Esophagus muscularis mucosa (tissue), 4 donors: ENCODE measurements at places on chromosomes 12 and 14.

DNA sequence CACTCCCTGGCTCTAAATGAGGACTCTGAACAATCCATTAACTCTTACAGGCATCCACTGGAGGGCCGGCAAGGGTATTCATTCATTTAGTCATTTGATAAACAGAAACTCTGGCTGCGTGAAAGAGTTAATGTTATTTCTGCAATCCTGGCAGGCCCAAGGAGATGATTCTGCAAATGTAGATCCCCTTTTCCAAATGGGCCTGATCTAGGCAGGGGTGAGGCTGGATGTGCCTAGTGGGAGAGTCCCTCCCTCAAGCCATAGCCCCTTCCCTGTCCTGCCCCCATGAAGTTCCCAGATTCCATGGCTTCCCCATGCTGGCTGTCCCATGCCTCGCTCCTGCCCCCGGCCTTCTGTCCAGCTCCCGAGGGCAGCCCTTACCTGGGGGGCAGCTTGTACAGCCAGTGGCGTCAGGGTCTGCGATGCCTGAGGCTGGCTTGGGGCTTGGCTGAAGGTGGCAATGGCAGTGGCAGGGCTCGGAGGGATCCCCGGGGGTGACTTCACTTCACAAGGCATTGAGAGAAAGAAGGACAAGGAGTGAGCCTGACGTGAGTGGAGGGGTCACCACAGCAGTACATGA lies 18.4 kb downstream of the POU6F1 start:
- DNase-seq = no peak

GRCh38 chr12:121124402-121125109 lies 8.1 kb upstream of the P2RX7 start:
- no peak for DNase-seq

DNA sequence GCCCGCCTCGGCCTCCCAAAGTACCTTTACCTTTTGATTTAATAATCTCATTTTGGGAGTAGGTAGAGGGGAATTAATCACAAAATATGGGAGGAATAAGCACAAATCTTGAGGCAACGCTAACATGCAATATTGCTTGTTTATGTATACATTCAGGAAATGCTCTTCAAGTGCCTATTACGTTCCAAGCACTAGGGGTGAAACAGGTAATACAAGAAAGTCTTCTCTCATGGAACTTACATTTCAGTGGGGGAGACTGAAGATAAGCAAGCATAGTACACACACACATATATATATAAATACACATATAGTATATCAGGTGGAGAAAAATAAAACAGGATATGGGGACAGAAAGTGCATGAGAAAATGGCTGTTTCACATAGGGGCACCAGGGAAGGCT lies 19.0 kb upstream of the ERC1 start:
- DNase-seq = no peak

DNA sequence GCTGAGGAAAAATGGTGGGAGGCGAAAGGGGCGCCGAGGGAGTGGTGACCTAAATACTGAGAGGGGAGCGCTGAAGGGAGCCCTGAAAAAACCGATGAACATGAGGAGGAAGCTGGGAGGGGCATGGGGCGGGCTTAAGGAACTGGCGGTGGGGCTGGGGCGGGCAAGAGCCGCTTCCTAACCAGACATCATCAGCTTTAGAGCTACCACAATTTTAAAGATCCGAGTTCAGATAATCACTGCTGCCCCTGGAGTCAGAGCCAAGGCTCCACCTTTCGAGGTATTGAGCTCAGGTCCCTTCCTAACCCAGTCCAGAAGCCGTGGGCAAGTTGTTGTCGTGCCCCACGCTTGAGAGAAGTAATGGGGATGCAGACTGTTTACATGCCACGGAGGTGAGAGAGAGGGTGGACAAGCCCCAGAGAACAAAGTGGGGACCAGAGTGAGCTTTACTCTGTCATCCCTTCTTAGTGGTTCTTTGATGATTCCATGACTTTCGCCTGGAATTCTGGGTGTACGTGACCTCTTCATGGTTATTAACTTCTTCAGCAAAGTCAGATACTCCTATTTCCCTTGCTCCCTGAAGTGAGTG lies 393 bp downstream of the ORMDL2 start:
- DNase-seq = no peak

DNA sequence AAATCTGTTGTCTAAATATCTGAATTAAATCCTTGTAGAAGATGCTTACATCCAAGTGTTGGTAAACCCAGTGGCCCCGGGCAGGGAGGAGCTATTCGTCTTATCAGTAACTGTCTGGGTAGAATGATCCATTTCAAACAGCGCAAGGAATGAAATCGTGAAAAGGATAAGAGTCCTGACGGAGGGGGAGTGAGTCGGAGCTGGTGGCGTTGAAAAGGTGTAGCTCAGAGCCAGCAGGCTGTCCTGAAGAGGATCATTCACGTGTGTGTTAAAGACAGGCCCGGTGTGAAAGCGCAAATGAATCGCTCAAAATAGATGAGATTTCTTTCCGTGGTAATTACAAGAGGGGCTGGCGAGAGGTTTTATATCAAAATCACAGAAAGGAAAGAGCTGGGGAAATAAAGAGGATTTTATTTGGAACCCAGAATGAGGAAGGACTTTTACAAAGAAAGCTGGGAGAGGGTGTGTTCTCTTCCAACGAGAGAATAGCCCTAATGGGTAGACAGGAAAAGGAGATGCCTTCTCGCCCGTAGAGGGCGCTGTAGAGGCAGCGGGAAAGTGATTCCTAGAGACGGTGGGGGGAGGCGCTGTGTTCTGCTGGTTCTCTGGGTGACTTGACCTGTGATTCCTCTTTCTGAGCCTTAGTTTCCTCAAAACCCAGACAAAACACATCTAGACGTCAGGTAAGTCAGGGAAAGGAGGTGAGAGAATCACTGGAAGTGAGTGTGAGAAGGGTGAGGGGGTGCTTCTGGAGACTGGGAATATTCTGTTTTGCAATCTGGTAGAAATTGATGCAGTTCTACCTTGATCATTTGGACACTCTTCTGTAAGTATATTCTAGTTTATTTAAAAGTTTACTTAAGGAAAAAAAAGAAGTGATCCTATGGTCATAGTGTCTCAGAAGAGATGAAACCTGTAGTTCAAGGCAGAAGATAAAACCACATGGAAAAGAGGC lies 39.3 kb downstream of the SRRM4 start:
- no peak for DNase-seq

GRCh38 chr14:65301862-65302539 lies 110.5 kb upstream of the FUT8 start:
- no peak for DNase-seq

GRCh38 chr12:112299704-112300103 lies 82.5 kb downstream of the HECTD4 start:
- DNase-seq = no peak

DNA sequence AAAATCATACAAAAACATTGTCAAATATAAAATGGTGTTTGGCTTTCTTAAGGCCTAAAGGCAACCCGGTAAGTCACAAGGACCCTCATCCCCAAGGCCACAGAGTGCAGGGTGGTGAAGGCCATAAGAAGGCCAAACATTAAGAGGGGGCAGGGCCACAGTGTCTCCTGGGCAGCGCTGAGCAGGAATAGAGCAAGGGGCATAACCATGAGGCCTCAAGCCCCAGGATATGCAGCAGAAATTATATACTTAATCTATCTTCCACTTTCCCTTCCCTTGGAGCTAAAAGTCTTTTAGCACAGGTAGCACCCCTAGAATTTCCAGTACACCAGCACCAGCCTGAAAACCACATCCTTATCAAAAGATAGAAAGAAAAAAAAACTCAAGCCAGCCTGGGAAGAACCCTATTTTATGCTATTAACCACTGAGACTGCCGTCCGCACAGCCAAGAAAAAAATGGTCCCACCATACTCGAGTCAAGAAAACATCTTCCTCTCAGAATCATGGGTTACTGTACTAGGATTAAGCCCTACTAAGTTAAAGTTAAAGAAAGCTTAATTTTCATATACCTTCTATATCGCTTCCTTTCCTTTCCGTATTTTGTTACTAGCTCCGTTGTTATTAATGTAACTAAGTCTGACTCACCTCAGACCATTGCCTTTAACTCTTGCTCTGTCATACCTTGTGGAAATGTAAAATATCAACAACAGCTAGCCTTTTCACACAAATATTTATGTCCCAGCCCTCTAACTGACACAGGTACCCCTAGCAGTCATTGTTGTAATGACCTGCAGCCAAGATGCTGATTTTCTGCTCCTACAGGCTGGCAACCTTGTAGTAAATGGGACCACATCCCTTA lies 20.1 kb downstream of the KLRK1 start:
- DNase-seq = no peak

GRCh38 chr12:98274430-98275130 lies 240.8 kb upstream of the TMPO start:
- DNase-seq = no peak

- no peak for DNase-seq
Measured at GRCh38 chr12:107702106-107702505, 16.5 kb downstream of the PWP1 start.

DNA sequence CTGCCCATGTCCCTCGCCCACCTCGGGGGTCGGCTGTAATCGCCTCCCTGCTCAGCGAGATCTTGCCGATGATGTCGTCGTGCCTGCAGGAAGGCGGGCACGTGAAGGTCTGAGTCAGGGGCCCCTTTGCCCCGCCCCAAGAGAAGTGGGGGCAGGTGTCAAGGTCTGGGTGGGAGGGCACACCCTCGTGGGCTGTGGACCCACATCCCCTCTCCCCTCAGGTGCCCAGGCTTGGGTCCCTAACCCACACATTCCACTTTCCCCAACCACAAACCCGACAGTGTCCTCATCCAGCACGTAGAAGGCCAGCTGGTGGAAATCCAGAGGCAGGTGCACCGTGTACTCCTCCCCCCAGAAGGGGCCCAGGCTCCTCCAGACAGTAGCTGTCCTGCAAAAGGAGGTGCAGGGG lies 7.8 kb downstream of the RASAL1 start:
- DNase-seq = no peak

DNA sequence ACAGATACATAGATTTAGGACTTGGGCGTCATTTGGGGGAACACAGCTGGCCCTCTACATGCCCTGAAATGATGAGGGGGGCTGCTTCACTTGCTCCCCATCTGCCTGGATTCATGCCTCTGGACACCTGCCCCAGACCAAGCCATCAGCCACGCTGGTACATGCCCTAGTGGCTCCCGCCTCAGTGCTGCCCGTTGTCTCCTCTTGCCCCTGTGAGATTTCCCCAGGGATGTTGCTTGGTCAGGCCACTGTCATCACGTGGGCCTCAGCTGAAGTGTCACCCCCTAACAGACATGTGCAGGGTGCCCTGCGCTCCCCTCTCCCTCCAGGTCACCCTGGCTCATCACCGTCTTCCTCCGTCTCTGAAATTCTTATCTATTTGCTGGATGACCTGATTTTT lies 157.5 kb downstream of the PIWIL1 start:
- no peak for DNase-seq

DNA sequence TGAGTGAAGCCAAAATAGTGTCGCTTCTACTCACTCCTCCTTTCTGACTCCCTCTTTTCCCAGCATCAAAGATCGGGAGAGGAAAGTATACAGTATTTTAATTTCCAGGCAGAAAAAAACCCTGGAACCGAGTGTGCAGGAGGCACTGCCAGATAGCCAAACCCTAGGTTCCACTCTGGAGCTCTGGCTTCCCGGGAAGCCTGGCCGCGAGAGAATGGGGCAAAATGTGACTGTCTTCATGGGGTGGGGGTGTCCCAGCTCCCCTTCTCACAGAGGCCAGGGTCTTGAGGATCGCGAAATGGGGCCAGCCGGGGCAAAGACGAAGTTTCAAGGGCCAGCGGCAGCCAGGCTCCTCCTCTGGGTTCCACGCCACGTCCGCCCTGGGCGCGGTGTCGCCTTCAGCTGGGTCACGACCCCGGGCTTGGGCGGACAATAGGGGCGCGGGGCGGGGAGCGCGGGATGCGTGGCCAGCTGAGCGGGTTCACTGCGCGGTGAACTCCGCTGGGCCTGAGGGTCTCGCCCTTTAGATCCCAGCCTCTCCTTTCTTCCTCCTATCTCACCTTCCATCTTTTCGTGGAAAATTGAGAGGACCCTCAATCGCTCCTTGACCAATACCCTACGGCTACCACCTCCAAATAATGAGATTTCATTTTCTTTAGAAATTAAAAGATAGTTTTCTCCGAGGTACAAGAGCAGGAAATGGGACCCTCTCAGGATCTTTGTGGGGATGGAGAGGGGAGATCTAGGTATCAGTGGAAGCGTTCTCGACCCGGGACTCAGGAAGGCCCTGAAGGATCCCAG lies 6.7 kb downstream of the HOXC4 start:
- DNase-seq = no peak

DNA sequence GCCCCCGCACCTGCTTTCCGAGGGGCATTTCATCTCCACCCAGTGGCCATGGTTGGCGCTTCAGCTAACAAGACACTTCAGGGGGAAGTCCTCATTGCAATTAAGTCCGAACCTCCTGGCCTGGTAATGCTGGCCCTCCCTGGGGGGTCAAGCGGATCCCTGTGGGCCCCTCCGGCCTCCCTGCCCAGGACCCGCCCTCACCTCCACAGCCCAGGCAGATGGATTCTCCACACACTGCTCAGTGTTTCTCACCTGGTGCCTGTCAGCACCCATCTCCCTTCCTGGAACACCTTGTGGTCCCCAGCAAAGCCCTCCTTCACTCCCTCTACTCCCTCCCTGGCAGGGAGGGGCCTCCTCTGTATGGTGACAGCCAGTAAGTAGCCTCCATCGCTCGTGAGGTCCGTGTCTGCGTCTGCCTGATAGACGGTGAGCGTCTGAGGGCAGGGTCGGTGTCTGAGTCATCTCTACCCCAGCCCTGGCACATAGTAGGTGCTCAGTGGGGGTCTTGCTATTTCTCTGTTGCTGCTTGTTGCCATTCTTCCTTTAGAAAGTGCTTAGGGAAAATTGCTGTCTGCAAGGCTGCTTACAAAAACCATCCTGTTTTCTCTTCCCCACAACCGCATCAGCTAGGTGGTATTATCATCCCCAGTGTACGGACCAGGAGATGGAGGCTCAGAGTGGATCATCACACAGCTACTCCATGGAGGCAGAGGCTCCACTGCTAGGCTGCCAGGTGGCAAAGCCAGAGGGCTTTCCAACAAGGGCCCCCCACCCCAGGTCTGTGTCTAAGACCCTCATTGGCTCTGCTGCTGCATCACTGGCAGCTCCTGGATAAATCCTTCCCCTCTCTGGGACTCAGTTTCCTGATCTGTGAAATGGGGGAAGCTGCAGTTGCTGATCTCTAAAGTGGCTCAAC lies 39.7 kb upstream of the EML1 start:
- DNase-seq = no peak

DNA sequence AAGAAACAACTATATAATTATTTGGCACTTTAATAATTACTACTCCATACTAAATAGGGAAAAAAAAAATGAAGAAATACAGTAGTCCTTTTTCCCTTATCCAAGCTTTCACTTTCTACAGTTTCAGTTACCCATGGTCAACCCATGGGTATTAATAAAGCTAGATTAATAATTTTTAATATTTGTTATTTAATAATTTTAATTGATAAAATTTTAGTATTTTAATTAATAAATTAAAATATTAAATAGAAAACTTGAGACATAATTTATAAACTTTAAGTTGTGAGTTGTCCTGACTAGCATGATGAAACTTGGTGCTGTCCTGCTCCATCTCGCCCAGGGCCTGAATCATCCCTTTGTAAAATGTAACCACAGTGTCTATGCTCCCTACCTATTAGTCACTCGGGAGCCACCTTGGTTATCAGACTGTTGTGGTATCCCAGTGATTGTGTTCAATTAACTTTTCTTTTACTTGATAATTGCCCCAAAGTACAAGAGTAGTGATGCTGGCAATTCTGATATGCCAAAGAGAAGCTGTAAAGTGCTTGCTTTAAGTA lies 71.8 kb downstream of the PAWR start:
- DNase-seq = no peak
